MV-4-11 (cell line): ENCODE measurements at places on chromosomes 5 and 9.

GRCh38 chr9:138103849-138104206, 226.2 kb downstream of the CACNA1B start:
- no peak for DNase-seq

- DNase-seq, result no peak
Measured at GRCh38 chr9:138038244-138038671, 160.7 kb downstream of the CACNA1B start.

DNA sequence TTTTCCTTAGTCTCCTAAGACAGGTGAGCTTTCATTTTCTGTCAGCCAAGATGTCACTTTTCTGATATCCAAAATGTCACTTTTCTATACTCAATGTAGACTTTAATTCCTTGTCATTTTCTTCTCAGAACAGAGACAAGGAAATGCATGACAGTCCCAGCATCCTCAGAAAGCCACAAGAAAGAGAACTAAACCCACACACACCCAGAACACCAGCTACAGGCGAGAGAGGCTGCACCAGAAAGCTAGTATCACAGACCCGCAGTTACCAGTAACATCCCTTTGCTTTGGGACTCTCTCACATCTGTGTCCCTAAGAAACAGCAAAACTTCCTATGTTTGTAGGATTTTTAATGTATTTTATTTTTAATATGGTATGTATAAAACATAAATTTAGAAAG, 17.1 kb downstream of the TRMO start:
- no peak for DNase-seq

DNA sequence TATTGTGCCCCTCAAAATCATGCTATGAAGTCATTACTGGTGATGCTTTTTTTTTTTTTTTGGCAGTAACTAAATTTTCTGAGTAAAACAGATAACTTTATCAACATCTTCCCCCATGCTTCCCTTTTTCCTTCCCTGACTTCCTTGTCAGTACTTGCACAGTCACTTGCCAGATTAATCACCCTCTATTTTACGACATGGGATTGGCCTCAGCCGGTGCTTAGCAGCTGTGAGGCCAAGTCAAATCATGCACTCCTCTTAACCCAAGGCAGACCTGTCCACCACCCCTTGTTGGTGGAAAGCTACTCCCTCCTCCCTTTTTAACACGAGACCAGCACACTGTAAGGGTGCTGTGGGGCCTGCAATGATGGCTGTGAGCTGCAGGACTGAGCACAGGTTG, 118.0 kb upstream of the OTULINL start:
- DNase-seq, result peak; percentile 87

GRCh38 chr9:129609486-129610212, 11.3 kb downstream of the C9orf50 start:
- peak; percentile 18 for DNase-seq
